ENCODE measurements at places on chromosomes 7 and 10. TPM values are rescaled to one million over a fixed set of nuclear protein-coding genes. Genes with fewer than 3 reads are reported as not detected.

The CH25H gene
- 3.6 TPM for total RNA-seq

The MOGAT3 gene
- not detected for total RNA-seq

The NOD1 gene
- 18.5 TPM for total RNA-seq

The NKX1-2 gene
- not detected for total RNA-seq

The GIMAP8 gene
- total RNA-seq: 157 TPM

The RBM28 gene
- total RNA-seq: 7.0 TPM

The CUBN gene
- total RNA-seq: 6.7 TPM

The DPYSL4 gene
- 5.6 TPM for total RNA-seq

The FAM13C gene
- total RNA-seq: 3.3 TPM

The CLCN1 gene
- total RNA-seq: not detected

The GNGT1 gene
- total RNA-seq: not detected

The IDI2 gene
- total RNA-seq: not detected

The RELN gene
- total RNA-seq: 413 TPM

The SPDYE2B gene
- not detected for total RNA-seq

The GPR158 gene
- not detected for total RNA-seq

The C10orf95 gene
- under 0.01 TPM for total RNA-seq

The SLC18A3 gene
- total RNA-seq: not detected

The TMEM139 gene
- total RNA-seq: not detected

The VSTM4 gene
- 0.39 TPM for total RNA-seq

The GDF2 gene
- total RNA-seq: not detected

The SPDYE5 gene
- total RNA-seq: not detected

The PNLIP gene
- not detected for total RNA-seq

The GRID2IP gene
- total RNA-seq: not detected

The HOXA11 gene
- total RNA-seq: 0.13 TPM

The COL28A1 gene
- total RNA-seq: not detected

The CALCR gene
- not detected for total RNA-seq

The DGKB gene
- total RNA-seq: not detected

The ZNF735 gene
- not detected for total RNA-seq

The CC2D2B gene
- total RNA-seq: 0.13 TPM

The RADIL gene
- total RNA-seq: 1.7 TPM

The POU6F2 gene
- not detected for total RNA-seq

The PGAM2 gene
- not detected for total RNA-seq

The SLC13A1 gene
- not detected for total RNA-seq

The HOXA6 gene
- total RNA-seq: 1.9 TPM

The ELFN1 gene
- 0.38 TPM for total RNA-seq

The FOXI2 gene
- total RNA-seq: not detected

The CRYGN gene
- not detected for total RNA-seq

The SPACDR gene
- 0.39 TPM for total RNA-seq

The UNCX gene
- total RNA-seq: not detected

The LRRN3 gene
- 0.13 TPM for total RNA-seq

The ZDHHC6 gene
- 20.5 TPM for total RNA-seq

The DMBT1 gene
- not detected for total RNA-seq

Measured in dermis microvascular lymphatic vessel endothelial cell (primary cell).